ENCODE measurements at places on chromosomes 5 and 9.

DNA sequence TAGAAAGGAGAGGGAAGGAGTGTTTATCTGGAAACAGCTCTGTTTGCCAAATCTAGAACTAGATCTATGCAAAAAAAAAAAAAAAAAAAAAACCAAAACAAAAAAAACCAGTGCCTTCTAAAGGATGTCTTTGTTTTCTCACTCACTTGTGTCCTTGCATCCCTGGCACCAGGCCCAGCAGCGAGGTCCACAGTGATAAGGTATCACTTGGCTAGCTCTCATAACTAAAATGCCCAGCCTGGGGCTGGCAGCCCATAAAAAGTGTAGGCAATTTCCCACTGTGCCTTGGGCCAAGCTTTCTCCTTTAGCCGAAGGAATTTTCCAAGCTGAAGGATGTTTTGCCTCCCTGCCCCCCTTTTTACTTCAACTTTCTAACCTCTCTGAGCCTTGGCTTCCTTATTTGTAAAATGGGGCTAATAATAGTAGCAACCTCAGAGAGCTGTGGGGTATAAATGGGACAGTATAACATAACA, 20.8 kb downstream of the RGS3 start:
- DNase-seq: no peak

- peak; percentile 66 for DNase-seq
Measured at GRCh38 chr9:114271556-114272510, 51.1 kb upstream of the ORM1 start.

DNA sequence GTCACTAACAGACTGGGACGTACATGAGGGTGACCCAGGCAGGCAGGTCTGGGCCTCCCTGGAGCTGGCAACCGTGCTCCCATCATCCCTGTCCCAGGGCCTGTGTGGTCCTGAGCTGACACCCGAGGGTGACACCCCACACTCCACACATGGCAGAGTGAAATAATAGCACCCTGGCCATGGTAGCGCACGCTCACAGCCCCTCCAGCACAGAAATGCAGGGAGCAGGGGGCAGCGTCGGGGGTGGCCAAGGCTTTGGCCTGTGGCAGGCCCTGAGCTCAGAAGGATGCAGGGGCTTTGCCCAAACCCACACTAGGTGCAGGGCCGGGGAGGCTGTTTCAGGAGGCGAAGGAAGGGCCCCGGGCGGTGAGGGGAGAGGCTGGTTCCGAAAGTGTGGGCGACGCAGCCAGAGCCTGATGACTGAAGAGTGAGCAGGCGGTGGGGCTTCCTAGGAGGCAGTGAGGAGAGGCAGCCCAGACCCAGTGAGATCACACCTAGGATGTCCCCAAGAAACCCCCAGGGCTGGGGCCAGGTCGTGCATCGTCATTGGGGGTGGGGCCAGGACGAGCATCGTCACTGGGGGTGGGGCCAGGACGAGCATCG, 12.9 kb downstream of the OR2V2 start:
- peak; percentile 56 for DNase-seq

DNA sequence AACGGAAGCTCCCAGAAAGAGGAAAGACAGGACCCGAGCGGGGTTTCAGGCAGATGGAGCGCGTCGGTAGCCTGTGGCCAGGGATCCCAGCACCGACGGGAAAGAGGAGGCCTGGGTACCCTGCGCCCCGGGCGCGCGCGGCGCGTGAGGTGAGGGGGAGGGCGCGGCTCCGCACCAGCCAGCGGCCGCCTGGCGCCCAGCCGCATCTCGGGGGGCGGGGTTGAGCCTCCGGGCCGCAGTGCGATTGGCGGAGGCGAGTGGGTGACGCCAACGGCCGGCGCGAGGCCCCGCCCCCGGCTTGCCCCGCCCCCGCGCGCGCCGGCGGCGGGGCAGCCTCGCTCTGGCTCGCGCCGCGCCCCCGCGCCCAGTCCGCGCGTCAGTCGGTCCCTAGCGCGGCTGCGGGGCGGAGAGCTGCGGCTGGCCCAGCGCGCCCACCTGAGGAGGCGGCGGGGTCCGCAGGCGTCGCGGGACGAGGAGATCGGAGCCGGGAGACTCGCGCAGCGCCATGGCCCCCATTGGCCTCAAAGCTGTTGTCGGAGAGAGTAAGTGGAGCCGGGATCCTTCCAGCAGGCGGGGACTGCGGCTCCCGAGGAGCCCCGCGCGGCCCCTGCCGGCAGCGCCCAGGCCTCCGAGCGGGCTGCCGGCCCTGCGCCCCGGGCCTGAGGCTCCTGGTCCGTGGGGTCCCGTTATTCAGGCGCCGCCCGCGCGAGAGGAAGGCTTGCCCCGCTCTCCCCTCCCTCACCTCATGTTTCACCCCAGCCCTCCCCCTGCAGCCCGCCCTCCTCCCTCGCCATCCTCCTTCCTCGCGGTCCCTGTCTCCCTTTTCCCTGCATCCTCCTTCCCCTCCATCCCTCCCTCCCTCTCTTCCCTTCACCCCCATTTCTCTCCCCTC, at the start of gene STXBP1:
Gene STXBP1 (plus strand): TSS at position 379 of the 892 bp plus-strand sequence. CDS start 127 bp downstream, at position 506.
- DNase-seq: peak; percentile 95

- no peak for DNase-seq
Measured at GRCh38 chr5:12648558-12648957, 744.3 kb upstream of the CTNND2 start.

GRCh38 chr9:131545003-131545785, at the start of gene PRRT1B:
Gene PRRT1B, plus strand, starts transcription at chr9:131545523. Its CDS starts 93 bp downstream, at chr9:131545616.
- DNase-seq: no peak

DNA sequence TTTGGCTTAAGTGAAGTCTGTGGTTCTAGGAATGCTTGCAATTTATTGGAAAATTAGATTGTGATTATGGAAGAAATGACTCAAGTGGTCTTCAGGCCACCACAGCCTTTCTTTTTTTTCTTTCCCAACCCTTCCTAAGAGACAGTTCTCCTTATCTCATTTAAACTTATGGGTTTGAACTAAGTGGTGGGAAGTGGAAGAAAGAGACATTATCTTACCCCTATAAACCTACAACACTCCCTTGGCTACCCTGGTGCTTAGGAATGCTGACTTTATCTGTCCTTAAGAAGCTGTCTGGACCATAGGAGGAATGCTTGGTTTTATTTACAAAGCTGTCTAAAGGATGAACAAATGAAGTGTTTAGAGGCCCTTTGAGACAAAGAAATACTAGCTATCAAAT, 5.1 kb upstream of the ERAP1 start:
- no peak for DNase-seq

DNA sequence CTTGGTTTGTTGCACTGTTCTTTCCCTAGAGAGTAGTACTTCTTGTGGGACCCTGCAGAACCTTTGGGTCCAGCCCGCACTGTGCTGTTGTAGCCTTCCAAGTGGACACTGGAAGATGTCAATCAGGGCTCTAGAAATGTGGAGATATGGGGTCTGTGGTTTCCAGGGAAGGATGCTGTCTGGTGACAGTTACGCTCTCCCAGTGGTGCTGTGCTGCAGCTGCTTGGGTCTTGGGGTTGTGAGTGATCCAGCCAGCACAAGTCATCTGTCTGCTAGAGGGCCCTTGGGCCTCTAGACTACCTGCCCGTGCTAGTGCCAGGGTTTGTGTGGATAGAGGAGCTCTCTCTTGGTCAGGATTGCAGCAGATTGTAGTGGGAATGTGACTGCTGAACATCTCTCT, 484.5 kb downstream of the DMAC1 start:
- DNase-seq: no peak

- DNase-seq: no peak
Measured at GRCh38 chr5:127562252-127562651, 44.8 kb downstream of the PRRC1 start.

GRCh38 chr9:71108937-71109336, 12.5 kb downstream of the TRPM3 start:
- no peak for DNase-seq

GRCh38 chr9:38176251-38176650, 107.2 kb upstream of the SHB start:
- DNase-seq: no peak

DNA sequence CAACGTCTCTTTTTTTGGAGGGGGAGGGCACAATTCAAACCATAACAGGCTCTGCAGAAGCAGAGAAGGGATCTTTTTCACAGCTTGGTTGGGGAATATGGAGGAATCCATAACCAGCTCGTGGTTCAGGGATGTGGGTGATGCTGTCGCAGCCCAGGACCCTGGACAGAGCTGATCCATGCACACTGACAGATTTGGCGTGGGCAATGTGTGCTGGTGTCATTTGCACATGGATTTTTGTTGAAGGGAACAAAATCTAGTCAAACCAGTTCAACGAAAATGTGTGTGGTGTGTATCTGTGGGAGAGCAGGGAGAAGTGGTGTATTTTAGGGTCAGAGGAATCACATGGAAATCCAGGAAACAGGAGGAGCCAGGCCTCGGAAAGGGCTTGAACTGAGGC, 4.2 kb downstream of the DOCK2 start:
- no peak for DNase-seq

DNA sequence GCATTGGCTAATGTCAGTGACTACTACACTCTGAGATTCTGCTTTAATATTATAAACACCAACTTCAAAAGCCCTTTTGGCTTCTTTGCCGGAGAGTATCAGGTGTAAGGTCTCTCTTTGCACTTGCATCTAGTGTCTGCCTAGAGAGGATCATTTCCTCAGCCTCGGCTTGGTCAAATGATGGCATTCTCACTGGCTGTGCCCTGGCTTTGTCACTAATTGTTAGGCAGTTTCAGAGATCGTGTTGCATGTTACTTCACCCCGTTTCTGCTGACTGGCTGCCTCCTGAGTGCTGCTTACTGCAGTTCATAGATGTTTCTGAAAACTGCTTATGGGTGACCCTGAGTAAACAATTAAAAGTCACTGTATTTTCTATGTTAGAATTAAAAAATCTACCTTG, 48.8 kb downstream of the SLC1A3 start:
- DNase-seq: no peak

- DNase-seq: peak; percentile 52
Measured at GRCh38 chr9:116549061-116549664, 137.9 kb upstream of the TRIM32 start.

- DNase-seq: no peak
Measured at GRCh38 chr9:97517331-97518089, 16.0 kb downstream of the TMOD1 start.

DNA sequence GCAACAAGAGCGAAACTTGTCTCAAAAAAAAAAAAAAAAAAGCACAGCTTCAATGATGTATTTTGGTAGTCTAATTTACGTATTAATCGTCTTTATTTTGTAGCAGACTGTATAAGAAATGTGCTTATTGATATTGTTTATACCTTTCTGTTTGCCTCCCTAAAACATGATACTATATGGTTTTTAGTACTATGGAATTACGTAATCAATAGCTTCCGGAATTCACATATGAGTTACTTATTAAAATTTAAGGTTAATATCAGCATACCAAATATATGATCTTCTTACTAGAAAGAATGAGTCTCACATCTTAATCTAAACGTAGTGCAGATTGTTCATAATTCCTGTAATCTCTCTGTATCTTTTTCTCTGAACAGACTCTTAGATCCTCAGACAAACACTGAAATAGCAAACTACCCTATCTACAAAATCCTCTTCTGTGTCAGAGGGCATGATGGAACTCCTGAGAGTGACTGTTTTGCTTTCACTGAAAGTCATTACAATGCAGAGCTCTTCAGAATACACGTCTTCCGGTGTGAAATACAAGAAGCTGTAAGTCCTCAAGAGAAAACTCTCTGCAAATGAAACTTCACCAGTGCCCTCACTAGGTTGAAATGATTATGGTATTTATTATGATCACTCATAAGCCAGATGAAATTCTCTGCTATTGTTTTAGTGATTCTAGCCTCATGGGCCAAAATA, 44.4 kb upstream of the GPR21 start:
- no peak for DNase-seq

GRCh38 chr9:114108016-114108833, 9.1 kb upstream of the KIF12 start:
- peak; percentile 77 for DNase-seq

DNA sequence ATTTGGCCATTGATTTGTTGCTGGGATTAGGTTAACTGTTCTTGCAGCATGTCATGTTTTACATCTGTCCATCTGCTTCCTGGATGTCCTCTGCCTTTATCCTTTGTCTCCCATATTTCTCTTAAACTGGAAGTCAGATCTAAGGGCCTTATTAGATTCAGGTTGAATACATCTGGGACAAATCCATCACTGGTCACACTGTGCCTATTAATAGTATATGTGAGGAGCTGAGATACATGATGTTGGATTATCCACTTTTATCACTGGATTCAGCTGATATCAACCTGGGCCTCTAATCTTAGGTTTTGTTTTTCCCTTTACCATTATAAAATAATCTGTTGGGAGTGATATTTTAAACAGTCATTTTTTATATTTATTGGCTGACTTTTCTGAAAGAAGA, 41.8 kb upstream of the ROPN1L start:
- no peak for DNase-seq

- DNase-seq: no peak
Measured at GRCh38 chr5:41683181-41683580, 172.8 kb upstream of the PLCXD3 start.

DNA sequence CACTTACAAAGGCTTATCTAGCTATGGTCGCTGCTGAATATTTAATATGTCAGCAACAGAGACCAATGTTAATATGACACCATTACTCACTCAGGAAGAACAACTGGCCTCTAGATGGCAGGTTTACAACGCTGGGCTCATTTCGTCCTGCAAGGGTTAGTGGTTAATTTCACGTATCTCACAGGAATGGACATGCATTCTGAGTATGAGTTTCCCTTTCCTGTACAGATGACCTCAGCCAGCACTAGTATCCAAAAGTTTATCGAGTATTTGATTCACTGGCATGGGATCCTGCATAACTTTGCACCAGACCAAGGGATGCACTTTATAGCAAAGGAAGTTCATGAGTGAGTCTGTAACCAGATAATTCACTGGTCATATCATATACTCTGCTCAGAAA, 8.7 kb upstream of the TRPC7 start:
- DNase-seq: no peak

- no peak for DNase-seq
Measured at GRCh38 chr9:37555786-37556185, 20.4 kb downstream of the FBXO10 start.

GRCh38 chr5:131595088-131596033, 39.7 kb downstream of the RAPGEF6 start:
- no peak for DNase-seq

DNA sequence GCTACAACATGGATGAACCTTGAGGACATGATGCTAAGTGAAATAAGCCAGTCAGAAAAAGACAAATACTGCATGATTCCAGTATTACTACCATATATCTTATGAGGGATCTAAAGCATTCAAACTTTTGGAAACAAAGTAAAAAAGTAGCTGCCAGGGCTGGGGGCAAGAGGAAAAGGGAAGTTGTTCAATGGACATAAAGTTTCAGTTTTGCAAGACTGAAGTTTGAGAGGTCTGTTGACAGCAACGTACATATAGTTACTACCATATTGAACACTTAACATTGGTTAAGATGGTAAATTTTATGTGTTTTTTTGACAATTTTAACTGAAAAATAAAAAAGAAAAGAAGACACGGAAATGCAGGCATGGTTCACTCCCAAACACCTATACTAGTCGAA, 77.6 kb downstream of the MAPKAP1 start:
- no peak for DNase-seq

GRCh38 chr9:127792417-127793031, 6.7 kb downstream of the CDK9 start:
- no peak for DNase-seq

- DNase-seq: no peak
Measured at GRCh38 chr5:168879929-168880328, 300.8 kb upstream of the PANK3 start.
